ENCODE measurements at places on chromosomes 1 and 21. TPM values are rescaled to one million over a fixed set of nuclear protein-coding genes. Genes with fewer than 3 reads are reported as not detected.

- no peak for DNase-seq
These were observed 786.5 kb downstream of the LRRIQ3 start for GRCh38 chr1:73411479-73411878.

The GPATCH4 gene
- total RNA-seq = 49.3 TPM

- peak; percentile 59 for DNase-seq
These were observed 56.4 kb downstream of the TRABD2B start for GRCh38 chr1:47940779-47941178.

DNA sequence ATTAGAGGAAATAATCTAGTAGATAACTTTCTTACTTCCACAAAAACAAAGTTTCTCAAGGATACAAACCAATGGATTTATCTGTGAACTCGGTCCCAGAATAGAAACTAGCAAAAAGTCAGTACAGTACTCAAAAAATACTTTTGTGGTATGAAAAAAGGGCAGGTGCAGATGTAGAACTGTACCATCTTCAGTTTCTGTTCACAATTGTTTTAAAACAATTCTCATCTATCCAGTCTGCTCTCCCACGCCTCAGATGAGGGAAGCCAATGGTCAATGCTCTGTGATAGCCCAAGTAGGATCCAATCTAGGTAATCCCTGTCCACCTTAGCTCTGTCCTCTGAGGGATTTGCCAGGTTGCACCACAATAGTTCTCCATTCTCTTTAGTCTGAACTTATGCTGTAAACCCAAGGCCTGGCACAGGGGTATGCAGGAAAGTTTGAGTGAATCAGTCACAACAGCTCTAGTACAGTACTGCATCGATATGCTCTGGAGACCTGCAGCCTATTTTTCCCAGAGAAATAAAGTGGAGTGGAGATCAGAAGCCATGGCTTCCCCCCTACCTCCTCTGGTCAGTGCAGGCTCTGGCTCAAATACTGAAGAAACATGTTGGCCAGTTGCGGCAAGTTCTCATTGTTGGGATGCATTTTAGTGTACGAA is 1.4 kb downstream of the KTI12 start:
- DNase-seq = no peak

GRCh38 chr1:89942825-89943658 is 51.9 kb upstream of the ZNF326 start:
- DNase-seq = no peak

The MAP10 gene
- total RNA-seq = 0.19 TPM

The GPBP1L1 gene
- 142 TPM for total RNA-seq

- no peak for DNase-seq
These were observed 23.1 kb downstream of the VASH2 start for GRCh38 chr1:212973426-212973825.

The HOOK1 gene
- not detected for total RNA-seq

The SLC6A17 gene
- 0.21 TPM for total RNA-seq

The TMEM61 gene
- 0.17 TPM for total RNA-seq

GRCh38 chr1:171263901-171264300 is 15.6 kb downstream of the FMO1 start:
- DNase-seq = no peak

GRCh38 chr1:63010913-63011660 is 227.2 kb downstream of the ATG4C start:
- no peak for DNase-seq

GRCh38 chr1:15212216-15212953 is 34.6 kb upstream of the FHAD1 start:
- DNase-seq = no peak

DNA sequence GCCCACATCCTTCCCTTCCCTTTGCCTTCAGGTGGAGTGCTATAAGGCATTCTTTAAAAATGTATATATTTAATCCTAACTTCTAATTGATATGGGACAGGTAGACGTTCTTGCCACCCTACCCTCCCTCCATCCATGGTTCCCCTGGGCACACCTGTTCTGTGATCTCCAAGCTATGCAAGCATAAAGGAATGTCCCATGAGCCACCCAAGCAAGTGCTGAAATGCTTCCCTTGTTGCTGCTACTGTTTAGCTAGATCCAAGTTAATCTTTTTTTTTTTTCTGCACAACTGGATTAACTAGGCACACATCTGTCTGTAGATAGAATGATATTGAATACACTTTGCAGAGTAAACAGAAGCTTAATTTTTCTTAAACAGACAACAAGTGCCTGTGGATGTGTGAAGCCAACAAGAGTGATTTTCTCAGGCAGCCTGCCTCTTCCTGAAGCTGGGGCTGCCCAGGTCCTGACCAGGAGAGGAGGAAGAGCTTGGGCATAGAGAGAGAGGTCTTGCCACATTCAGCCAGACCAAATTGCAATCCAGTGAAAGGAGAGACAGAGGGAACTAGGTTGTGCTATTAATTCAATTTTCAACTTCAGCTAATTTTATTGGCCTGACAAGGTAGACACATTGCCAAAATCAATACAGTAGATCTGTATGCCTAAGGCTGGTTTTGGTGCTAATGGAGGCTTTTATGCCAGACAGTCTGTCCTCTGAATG is 28.2 kb upstream of the ATP1B1 start:
- DNase-seq = no peak

The SEC16B gene
- 0.04 TPM for total RNA-seq

DNA sequence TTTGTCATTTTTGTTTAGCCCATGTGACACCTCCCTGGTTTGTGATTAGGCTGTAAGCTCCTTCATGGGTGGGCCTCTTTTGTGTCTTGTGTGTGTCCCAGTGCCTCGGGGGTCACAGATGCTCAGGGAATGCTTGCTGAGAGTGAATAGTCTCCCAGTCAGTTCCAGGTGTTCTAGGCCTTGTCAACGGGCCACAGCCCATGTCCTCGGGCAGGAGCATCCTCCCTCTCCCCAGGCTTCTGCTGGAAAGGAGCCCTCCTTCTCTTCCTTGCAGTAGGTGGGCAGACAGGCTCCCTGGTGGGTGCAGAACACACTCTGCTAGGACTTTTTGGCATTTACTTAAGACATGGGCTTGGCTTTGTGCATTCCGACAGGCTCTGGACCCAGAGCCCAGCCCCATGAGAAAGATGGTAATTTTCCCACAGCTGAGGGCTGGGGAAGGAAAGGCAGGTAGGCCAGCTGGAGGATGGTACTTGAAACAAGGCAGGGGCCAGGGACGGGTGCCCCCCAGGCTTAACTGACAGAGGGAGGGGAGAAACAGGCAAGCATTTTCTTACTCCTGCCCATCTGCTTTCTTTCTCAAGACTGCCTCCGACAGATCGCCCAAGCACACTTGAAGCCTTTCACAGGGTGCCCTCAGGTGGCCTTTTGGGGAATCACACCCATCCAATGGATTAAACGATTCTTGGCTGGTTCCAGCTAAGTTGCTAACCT is 7.1 kb upstream of the CPLANE2 start:
- DNase-seq = peak; percentile 71

DNA sequence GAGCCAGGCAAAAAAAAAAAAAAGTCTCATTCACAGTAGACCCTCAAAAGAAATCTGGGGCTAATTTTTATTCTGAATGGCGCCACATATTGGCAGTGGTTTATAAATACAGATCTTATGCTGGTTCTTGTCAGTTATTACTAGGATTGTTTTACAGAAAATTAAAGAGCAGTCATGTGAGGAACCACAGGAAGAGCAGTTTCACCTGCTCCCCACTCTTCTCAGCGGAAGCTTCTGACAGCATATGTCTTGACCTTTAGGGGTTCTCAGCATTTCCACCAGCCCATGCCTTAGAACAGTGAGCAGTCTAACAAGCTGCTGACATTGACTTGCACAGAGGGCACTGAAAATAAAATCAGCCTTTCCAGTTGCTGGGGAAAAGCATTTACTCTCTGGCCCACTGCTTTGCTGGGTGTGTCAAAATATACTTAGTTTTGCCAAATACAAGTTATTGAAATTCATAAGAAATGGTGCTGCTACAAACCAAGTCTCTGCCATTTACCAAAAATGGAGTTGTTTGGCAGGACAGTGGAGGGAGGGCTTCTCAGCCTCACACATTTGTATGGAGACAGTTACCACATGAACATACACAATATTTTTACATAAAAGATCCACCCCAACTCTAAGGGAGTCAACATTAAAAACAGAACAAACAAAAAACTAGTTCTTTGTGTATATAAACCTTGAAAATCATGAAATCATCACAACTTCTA is 144.2 kb downstream of the SYT2 start:
- DNase-seq = no peak

GRCh38 chr21:45090966-45091365 is 16.6 kb downstream of the ADARB1 start:
- no peak for DNase-seq

The FHL3 gene
- 20.3 TPM for total RNA-seq

DNA sequence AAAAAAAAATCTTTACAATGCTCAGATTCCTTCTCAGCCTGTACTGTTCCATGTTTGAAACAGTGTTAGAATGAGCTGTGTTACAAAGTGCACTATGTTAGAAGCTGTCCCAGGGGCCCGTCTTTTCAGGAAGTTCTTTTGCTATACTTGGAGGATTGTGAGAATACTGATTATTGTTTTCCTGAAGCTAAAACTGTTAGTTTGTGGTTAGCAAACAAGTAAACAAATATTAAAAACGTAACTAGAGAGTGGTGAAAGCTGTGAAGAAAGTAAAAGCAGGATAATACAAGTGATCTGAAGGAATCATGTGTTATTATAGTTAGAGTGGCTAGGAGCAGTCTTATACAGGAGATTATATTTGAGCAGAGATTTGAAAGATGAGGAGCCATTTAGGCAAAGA is 35.6 kb downstream of the CAMSAP2 start:
- DNase-seq = no peak

GRCh38 chr1:91804546-91805023 is 81.4 kb downstream of the TGFBR3 start:
- DNase-seq = peak; percentile 76

- DNase-seq = no peak
These were observed 62.8 kb upstream of the DPH5 start for GRCh38 chr1:101088431-101088830.

The FCRL1 gene
- not detected for total RNA-seq

GRCh38 chr1:90526954-90527353 is 190.1 kb downstream of the BARHL2 start:
- no peak for DNase-seq

GRCh38 chr1:24643363-24644099 is 429 bp downstream of the SRRM1 start:
- no peak for DNase-seq

- DNase-seq = peak; percentile 21
These were observed 1.3 kb upstream of the RC3H1 start for GRCh38 chr1:174023440-174023839.

GRCh38 chr1:72759486-72759885 is 477.1 kb upstream of the NEGR1 start:
- DNase-seq = no peak

GRCh38 chr21:16455978-16456377 is 726.2 kb downstream of the USP25 start:
- no peak for DNase-seq

The GSTM1 gene
- total RNA-seq = not detected

The C1QA gene
- not detected for total RNA-seq

The TFF3 gene
- total RNA-seq = not detected

- DNase-seq = no peak
These were observed 81.8 kb downstream of the SMYD3 start for GRCh38 chr1:246425139-246425794.

The OLFML3 gene
- 8.4 TPM for total RNA-seq
